ENCODE measurements at places on chromosomes 3 and 15. TPM values are rescaled to one million over a fixed set of nuclear protein-coding genes. Genes with fewer than 3 reads are reported as not detected.
A peak's percentile ranks its signal among the peaks of the same experiment; 100 is the strongest.

DNA sequence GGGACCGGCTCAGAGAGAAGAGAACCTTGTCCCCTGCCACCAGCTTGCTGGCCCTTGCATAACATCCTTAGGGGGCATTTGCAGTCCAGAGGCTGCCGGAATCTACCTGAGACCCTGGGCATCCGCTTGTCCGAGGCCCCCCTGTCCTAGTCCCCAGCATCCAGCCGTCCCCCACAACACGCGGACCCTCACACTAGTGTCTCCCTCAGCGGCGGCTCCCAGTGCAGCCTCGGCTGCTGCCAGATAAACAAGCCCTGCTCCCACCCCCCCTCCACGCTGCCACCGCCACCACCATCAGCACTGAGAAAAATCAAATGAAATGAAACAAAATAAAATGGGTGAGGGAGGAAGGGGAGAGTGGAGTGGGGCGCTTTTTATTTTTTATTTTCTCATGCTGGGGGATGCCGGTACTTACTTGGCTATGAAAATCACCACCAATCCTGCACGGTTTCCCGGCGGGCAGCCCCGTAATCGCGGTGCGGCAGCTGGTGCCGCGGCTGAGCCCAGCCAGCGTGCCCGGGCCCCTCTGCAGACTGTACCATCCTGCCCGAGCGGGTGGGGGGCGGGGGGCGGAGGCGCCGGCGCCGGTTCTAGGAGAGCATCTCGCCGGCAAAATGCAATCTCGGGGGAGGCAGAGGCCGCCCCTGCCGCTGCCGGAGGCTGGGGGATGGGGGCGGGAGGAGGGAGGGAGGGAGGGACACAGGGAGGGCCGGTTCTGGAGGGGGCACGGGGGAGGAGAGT is at the start of gene ATP2B2:
TSS of gene ATP2B2 (minus strand) at position 537 of the 741 bp plus-strand sequence. CDS start 56,043 bp downstream, outside the sequence.
- no peak for DNase-seq

- DNase-seq: peak; percentile 64
These were observed 539 bp upstream of the MGLL start for GRCh38 chr3:127822682-127823425.

The CKMT1A gene
- polyA plus RNA-seq: not detected

DNA sequence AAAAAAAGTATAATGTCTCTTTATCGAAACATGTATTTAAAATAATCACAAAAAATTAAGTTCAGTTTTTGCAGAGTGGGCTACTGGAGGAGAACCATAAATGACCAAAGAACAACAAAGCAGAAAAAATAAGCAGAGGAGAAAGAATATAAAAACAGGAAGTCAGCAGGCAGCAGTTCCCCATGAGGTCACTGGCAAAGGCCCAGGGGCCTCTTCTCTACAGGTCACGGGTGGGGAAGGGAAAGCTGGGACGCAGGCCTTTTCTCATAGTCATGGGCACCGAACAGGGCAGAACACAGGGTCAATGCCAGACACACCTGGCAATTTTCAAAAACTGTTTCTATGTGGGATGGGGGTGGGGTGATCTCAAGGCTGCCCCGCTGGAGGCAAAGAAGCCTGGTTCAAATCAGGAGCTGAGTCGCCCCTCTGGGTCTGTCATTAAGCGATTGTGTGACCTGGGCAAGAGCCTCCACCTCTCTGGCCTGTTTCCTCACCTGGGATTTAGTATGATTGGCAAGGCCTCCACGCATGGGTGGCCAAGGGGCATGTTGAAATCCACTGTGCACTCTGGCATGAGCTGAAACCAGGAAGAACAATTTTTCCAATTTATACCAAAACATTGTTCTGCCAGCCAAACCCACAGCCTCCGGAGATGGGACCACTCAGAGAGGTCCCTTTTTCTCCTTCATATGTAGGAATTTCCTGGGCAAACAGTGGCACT is 43.8 kb upstream of the UACA start:
- peak; percentile 28 for DNase-seq

- DNase-seq: no peak
These were observed 68.6 kb upstream of the EPHA3 start for GRCh38 chr3:89038869-89039268.

GRCh38 chr3:141828890-141829289 is 47.6 kb upstream of the ATP1B3 start:
- no peak for DNase-seq

The SLC28A2 gene
- not detected for polyA plus RNA-seq

GRCh38 chr3:153293265-153293664 is 131.2 kb downstream of the RAP2B start:
- no peak for DNase-seq

The TM4SF4 gene
- not detected for polyA plus RNA-seq

The ZNF660 gene
- 6.0 TPM for polyA plus RNA-seq

DNA sequence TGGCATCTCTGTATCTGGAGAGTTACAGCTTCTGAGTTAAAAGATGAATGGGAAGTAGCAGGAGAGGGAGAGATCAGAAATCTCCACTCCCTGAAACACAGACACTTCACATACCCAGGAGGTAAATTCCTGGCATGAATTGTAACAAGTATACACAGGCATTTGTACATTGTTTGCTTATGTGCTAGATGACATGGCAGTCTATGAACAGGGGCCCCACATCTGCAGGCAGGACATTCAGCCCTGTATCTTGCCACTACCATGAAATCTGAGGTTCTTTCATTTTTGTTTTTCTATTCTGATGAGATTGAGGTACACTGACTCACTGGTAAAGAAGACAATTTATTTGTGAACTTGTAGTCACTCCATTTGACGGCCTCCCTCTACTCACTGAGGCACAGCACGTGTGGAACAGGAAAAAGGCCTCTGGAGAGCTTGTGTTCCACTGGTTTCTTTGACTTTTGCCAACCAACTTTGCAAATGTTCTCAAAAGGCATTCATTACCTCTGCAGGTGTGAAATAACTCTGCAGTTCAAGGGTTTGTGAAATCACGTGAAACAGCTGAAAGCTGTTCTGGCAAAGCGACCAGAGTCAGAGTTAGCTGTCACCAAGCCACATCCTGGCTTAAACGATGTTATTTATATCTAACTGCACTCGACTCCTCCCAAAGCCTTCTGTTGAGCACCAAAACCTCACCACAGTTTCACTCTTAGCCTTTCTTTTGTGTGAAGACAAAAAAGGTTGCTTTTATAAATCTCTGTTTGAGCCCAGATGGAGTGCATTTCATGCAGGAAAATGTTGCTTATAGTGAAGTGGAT is 401.3 kb upstream of the CFAP20DC start:
- peak; percentile 5 for DNase-seq

GRCh38 chr3:172302203-172302602 is 146.1 kb downstream of the GHSR start:
- no peak for DNase-seq

The RAB6B gene
- 9.0 TPM for polyA plus RNA-seq

The NANOGP8 gene
- not detected for polyA plus RNA-seq

DNA sequence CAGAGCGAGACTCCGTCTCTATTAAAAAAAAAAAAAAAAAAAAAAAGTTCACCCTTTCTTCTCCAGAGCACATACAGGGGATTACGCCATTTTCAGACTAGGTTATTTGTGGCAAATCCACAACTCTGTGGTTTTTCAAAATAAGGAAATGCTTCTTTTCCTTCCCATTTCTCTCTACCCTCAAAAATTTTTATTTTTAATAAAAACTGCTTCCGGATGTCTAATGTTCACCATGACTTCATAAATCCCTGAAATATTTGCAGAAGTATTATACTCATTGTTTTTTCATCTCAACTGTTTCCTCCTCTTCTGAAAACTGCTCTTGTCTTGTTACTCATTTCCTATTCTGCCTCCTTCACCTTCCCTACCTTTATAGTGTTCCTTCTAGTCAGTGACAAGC is 45.0 kb upstream of the SLC12A8 start:
- no peak for DNase-seq

The GABRR3 gene
- not detected for polyA plus RNA-seq

GRCh38 chr3:141231952-141232823 is 563 bp downstream of the PXYLP1 start:
- no peak for DNase-seq

- DNase-seq: no peak
These were observed 4.4 kb downstream of the MEIS2 start for GRCh38 chr15:37095770-37096557.

GRCh38 chr15:43723151-43723550 is 23.1 kb upstream of the PDIA3 start:
- no peak for DNase-seq

The CTXN2 gene
- not detected for polyA plus RNA-seq

GRCh38 chr3:16890597-16891333 is 6.0 kb downstream of the PLCL2 start:
- DNase-seq: no peak

DNA sequence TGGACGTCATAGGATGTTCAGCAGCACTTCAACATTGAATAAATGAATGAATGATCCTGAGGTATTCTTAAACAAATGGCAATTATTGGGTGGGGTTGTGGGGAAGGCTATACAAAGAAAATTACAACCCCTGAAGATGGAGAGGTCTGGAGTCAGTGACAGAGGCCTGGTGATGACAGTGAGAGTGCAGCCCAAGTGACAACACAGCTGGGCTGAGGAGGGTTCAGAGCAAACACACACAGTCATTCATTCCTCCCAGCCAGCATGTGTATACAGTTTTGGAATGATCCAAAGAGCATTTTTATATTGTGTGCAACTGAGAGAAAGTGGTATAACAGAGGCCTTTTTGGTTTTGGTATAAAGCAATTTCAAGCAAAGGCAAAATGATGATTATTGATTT is 148.1 kb downstream of the ANO10 start:
- no peak for DNase-seq

DNA sequence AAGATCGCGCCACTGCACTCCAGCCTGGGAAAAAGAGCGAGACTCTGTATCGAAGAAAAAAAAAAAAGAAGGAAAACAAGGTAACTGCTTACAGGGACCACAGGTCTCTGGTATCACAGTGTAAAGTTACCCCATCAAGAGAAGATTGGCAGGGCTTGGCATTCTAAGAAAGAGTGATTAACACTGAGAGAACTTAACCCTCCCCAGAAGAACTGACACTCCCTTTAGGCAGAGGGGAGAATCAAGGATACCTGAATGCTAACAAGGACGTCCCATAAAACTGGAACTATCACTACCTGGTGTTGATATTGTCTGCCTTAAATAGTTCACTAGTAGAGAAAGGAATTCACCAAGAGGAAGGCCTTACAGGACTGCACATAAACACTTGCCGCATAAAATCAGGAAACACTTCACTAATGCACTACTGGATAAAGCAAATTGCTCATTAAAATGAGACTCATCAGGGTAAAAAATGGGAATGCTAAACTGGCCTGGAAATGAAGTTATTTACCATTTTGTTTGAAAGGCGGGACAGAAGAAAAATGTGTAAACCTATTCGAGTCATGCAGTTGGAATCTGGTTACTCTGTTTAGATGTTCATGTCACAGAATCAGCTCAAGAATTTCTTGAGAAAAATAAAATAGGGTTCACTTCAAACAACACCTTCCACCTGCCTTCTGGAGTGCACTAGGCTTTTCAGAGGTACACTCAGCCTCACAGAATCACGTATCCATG is 121.6 kb downstream of the FOXP1 start:
- no peak for DNase-seq

The ROPN1B gene
- 0.52 TPM for polyA plus RNA-seq

The PRSS50 gene
- 0.10 TPM for polyA plus RNA-seq

- DNase-seq: no peak
These were observed 21.9 kb downstream of the KY start for GRCh38 chr3:134628884-134629283.

GRCh38 chr3:3531476-3531875 is 267.8 kb upstream of the LRRN1 start:
- no peak for DNase-seq

GRCh38 chr15:101407966-101408775 is 81.3 kb downstream of the PCSK6 start:
- DNase-seq: no peak

GRCh38 chr15:97522347-97522746 is 438.2 kb upstream of the ARRDC4 start:
- DNase-seq: peak; percentile 9

DNA sequence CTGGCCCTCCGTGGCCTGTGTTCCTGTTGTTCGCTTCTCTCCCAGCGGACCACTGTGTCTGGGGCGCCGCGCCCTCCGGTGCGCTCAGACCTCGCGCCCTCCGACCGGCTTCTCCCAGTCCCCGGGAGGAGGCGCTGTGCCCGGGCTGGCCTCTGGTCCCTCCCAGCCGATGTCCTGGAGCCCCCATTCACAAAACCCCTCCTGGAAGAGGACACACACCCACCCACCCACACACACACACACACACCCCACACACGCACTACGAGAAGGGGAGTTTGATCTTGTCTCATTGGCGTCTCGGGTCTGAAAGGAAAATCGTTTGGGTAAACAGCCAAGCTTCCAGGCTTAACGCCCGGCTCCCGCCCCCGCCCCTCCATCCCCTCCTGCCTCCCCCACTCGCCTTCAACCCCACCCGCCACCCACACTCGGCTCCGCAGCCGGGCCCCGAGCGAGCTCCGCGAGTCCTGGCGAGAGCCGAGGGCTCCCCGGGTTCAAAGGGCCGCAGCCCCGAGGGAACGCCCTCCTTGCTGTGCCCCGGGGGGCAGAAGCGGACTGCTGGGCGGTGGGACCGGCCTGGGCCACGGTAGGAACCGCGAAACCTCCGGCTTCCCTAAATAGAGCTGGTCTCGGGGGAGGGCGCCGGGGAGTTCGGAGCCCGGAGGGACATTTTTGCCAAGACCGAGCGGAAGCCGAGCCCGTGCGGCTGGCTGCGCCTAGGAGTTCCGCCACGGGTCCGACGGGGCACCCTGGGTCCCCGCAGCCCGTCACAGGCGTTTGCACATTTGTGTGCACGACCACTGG is 23.6 kb downstream of the NR2F2 start:
- peak; percentile 56 for DNase-seq

The LRRC15 gene
- polyA plus RNA-seq: 0.23 TPM

GRCh38 chr3:72086743-72087087 is 301.8 kb upstream of the PROK2 start:
- DNase-seq: no peak

GRCh38 chr3:170358042-170359010 is 811 bp downstream of the SKIL start:
- peak; percentile 68 for DNase-seq

DNA sequence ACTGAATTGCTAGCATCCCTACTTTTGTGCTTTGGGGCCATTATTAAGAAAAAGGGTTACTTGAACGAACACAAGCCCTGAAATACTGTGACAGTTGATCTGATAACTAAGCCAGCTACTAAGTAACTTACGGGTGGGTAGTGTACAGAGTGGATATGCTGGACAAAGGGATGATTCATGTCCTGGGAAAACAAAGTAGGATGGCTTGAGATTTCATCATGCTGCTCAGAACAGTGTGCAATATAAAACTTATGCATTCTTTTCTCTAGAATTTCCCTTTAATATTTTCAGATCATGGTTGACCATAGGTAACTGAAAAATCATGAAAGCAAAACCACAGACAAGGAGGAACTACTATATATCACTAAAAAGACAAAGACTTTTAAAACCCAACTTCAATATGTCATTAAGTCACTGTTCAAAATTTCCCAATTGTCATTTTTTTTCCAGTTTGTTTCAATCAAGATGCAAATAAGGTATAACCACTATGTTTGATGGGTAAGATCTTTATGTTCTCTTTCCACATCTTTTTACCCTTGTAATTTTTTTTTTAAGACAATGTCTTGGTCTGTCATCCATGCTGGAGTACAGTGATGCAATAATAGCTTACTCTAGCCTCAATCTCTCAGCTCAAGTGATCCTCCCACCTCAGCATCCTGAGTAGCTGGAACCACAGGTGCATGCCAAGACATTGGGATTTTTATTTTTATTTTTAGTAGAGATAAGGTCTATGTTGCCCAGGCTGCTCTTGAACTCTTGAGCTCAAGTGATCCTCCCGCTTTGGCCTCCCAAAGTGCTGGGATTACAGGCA is 67.7 kb downstream of the IFT80 start:
- no peak for DNase-seq
